ENCODE measurements at places on chromosomes 4 and X.

- DNase-seq = no peak
Measured at GRCh38 chrX:135543924-135544323, 23.5 kb downstream of the INTS6L start.

DNA sequence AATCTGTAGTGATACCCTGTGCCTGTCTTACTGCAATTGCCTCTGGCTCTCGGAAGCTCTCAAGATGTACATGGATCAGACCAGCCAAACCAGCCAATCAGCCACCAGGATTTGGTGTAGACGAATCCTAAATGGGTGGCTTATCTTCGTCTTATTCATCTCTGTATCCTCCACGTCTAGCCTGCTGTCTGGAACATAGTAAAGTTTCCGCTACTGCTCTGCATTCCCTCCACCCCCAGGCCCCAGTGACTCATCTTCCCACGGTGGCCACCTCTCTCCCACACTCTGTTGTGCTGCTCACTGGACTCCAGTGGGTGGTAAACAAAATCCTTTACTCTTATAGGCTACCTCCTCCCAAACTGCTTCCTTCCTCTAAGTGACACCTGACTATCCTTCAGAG is 37.8 kb downstream of the SEPTIN6 start:
- DNase-seq = peak; percentile 56

- no peak for DNase-seq
Measured at GRCh38 chr4:185797018-185797417, 15.0 kb downstream of the SORBS2 start.

- no peak for DNase-seq
Measured at GRCh38 chr4:106627051-106627450, 258.5 kb upstream of the GIMD1 start.

GRCh38 chrX:38654302-38654701 is 93.0 kb downstream of the TSPAN7 start:
- no peak for DNase-seq

DNA sequence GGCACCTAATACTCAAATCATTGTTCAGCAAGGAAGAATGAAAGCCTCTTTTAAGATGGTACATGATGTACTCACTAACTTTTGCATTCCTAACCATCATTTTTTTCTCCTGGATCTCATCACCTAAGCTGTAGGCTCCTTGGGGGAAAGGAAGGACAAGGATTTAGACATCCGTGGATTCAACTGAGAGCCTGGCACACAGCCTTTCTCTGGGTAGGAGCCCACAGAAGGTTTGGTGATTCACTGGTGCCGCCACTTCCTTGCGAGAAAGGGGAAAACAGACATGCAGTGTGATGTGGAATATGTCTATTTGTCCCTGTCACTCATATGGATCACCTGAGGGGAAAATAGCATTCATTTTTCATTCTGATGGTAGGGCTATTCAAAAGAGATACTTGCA is 147.3 kb downstream of the PCDH7 start:
- peak; percentile 37 for DNase-seq

DNA sequence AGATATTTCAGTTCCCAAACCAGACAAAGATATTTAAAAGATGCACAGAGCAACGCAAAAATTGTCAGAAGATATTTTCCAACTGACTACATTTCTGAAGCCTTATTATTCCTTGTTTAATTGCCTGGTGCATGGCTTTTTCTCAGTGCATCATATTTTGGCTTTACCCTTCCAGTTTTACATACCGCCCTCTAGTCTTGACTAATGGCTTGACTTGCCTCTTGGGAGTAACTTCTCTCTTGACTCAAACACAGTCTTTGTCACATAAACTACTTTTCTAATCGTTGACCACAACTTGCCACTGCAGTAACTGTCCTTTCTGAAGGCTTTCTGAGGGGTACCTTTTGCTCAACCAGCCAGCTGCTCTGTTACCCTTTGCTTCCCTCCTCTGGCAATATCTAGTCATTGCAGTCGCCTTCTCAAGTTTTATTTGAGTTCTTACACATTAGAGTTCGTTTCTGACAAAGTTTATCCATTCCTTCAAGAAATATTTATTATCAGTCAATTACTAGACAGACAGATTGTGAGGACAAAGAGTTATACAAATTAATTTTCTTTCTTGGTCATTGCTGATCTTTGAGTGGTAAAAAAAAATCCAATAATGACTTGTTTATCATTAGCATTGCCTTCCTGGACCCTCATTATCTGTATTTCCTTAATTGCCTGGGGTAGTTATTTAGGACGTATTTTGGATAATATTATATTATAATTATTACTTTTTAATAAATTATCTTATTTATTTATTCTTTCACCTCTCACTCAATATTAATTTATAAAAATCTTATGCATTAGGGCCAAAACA is 506.9 kb upstream of the PCDH10 start:
- no peak for DNase-seq

GRCh38 chr4:87547016-87547708 is 18.0 kb upstream of the SPARCL1 start:
- no peak for DNase-seq

DNA sequence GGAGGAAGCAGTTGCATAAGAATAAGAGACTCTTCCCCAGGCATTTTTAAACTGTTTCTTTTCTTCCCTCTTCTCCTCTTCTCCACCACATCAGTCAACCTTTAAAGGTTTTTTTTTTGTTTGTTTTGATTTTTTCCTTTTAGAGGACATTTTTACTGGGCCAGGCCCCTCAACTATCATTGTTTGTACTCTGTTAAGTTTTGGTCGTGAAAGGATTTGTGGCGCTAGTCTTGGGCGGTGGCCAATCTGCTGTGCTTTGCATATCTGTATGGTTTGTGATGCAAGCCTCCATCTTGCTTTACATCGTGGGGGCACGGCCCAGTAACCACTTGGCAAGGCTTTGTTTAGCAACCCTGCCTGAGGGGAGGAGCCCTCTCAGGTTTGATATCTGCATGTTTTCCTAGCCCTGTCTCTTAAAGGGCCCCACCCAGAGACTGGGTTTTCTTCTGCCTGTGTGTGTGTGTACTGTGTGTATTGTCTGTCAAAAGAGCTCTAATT is 101.9 kb upstream of the SLITRK2 start:
- DNase-seq = no peak

DNA sequence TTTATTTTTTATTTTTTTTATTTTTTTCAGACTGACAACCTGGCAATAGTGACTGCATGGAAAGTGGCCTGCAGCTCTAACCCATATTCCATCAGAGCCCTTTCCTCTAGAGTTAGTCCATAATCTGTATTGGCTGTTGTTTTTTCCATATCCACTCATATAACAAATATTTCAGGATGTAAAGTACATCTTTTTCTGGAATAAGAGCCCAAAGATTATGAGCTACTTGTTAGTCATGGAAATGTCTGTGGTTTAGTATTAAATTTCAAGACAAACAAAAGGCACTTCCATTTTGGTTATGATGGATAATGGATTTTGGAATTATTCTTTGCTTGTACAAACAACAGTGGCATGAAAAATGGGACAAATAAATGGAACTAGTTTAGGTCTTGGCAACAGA is 296.0 kb upstream of the HS3ST1 start:
- peak; percentile 50 for DNase-seq

- DNase-seq = no peak
Measured at GRCh38 chr4:168293386-168293975, 25.1 kb downstream of the DDX60 start.

DNA sequence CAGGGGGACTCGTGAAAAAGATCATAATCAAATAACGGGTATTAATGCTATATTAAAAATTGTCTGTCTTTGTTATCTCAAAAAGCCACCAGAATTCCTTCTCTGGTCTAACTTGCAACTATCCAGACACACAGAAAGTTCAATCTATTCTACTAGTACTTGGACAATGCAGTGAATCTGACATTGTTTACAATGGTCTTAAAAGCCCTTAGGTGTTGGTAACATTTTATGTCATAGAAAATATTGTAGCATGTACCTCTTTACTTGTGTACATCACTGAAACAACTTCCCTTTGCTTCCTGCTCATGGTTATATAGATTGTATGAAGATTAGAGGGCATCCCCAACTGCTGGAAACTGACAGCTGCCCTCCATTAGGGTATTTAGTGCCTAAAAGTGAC is 71.1 kb upstream of the PPP3CA start:
- no peak for DNase-seq
